ENCODE measurements at places on chromosomes 7 and 10.

DNA sequence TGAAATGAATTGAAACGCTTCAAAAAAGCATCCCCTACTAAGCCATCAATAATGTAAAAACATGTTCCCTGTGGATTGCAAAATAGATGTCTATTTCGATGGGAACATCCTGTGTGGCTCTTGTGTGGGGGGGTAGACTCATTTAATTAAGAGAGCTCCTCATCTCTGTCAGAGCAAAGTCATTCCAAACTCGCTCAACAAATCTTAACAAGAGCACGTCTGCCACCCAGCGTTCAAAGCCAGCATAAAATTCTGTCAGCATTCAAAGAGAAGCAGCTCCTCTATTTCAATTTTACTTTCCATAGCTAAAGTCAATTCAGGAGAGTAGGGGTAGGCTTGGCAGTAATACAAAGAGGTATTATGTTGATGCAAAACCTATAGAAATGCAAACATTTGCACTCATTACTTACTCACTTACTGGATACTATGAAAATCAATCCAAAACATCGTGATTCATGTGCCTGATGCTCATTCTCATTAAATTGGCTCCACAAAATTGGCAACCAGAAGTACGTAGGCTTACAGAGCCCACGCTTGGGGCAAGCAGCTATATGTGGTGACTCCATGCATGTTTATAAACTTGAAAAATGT lies 114.9 kb downstream of the IPMK start:
- no peak for DNase-seq

GRCh38 chr10:33333260-33334101 lies 986 bp downstream of the NRP1 start:
- DNase-seq = no peak

DNA sequence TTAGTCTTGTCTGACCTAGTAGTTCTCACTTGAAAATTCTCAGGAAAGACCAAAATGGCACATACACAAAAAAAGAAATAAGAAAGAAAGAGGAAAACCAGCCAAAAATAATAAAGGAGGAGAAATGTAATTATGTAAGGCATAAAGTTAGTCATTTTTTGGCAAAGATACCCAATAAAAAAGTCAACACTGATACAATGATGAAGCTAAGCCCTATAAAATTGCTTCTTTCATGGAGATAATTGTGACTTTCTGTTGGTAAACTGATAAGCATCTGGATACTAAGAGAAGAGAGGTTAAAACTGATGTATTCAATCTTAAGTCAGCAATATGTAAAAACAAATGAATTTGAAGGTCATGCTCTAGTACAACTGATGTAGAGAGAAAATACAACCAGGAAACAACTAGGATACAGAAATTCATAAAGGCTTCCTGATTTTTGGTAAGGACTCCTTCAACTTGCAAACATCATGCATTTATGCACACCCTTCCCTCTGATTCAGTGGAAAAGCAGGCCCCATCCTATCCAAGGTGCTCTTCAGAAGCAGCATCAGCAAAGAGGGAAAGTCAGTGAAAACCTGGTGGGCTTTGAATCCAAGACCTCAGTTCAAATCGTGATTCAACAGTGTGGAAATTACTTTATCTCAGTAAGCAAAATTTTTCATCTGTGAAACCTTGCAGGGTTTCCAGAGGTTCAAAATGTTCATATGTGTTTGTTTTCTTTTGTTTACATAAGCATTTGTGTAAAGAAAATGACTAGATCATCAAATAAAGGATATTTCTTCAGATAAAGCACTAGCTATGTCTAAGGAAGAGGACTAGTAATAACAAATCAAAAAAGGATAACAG lies 32.6 kb downstream of the IMMP2L start:
- no peak for DNase-seq

GRCh38 chr7:41420421-41420820 lies 282.5 kb downstream of the INHBA start:
- DNase-seq = no peak

DNA sequence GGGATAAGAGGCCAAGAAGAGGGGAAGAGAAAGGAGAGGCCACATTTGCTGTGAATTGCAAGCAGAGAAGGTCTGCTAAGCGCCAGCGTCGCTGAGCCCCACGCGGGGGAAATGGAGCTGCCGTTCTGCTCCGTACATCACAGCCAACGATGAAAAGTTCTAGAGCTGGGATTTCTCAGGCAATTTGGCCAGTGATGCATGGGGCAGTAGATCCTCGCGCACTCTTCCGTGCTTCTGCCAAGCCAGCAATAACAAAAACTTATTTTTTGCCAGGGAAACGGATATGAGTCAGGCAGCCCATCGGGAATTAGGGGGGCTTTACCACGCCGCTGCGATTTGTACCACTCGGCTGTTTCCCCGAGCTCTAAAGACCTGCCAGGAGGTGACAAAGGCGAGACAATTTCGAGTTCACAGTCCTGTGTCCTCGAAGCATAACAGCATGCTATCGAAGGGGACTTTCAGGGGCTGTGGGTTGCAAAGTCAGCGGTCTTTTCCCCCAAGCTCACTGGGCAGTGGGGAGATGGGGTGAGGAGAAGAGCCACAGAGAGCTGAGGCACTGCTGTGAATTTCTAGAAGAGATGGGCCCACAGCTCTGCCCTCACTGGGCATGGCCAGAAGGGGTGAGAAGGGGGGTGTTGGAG lies 30.0 kb upstream of the SLF2 start:
- no peak for DNase-seq

DNA sequence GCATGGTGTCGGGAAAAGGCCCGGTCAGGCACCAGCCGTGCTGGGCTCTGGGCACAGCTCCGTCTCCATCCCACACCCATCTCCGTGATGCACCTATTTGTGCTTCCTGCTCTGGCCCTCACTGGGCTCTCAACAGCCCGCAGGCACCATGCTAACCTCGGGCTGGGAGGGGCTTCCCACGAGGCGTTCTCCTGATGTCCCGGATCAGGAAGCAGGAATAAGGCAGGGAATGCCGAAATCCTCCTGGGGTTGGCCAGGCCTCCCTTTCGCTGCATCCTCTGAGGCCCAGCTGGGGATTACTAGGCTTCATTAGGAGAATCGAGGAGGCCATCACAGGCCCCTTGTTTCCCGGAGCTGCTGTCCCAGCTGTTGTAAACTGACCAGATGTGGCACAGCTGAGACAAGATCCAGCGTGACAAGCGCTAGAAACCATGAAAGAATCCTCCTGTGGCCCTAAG lies 72.0 kb downstream of the FAM53B start:
- DNase-seq = no peak

DNA sequence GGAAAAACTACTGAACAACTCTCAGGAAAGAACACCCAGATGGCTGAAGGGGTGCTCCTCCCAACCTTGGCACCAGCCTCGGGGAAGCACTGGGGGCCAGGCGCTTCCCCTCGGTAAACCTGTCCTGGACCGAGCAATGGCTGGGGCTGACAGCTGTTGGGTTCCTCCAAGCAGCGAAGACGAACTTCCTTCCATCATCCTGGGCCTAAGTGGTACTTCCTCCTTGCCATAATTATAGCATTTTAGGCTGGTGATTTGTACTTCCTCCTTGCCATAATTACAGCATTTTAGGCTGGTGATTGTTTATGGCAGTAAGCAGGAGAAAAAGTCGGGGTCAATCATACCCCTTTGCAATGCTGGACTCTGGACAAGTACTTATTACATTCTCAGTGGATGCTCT lies 69.3 kb downstream of the MYOF start:
- no peak for DNase-seq

DNA sequence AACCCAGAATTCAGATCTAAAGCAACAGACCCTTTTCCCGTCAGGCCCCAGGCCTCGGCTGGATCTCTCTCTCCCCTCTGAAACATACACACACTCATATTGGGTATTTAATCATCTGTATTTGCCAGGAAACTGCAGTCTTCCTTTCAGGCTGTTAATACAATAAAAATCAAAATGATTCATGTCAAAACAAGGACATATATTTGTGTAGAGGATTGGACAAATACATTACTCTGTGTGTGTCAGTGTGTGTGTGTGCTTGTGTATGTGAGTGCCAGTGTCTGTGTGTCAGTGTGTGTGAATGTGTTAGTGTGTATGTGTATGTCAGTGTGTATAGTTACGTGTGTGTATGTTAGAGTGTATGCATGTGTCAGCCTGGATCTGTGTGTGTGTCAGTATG lies 90.8 kb downstream of the JCAD start:
- no peak for DNase-seq

- no peak for DNase-seq
Observed at GRCh38 chr10:79270466-79271246, 76.6 kb upstream of the PPIF start.

GRCh38 chr10:93745408-93746065 lies 12.2 kb upstream of the LGI1 start:
- no peak for DNase-seq

GRCh38 chr10:128491686-128492085 lies 365.5 kb upstream of the MKI67 start:
- no peak for DNase-seq

DNA sequence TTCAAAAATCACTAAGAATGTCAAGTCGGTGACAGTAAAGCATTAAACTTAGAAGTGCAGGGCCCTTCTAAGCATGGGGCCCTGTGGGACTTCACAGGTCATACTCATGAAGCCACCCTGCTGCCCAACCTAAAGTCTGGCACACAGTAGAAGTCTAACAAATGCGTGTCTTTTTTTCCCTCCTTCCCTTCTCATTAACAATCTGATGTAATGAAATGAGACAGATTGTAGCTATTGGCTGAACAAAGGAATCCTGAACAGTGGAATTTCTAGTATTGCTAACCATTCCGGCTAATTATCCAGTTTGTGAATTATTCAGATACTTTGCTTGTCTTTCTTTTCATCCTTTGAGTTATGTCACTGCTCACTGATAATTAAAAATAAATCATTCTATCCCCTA lies 369.9 kb downstream of the WDR11 start:
- DNase-seq = no peak

DNA sequence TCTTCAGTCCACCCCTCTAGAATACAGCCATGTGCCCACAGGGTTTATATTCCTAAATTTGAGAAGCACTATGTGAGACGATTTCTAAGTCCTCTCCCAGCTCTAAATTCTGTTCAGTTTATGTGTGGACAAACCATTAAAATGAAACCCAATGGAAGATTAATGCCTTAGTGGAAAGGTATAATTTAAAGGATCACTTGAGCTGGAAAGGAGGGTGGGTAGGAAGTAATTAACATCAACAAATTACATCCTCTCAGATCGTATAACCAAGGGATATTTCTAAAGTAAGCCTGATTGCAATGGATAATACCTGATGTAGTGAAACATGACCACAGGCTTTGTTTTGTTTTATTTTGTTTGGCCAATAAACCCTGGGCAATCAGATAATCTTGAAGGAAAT lies 511.0 kb upstream of the COBL start:
- DNase-seq = no peak

GRCh38 chr7:140267381-140268226 lies 90.8 kb upstream of the KDM7A start:
- DNase-seq = no peak

- no peak for DNase-seq
Observed at GRCh38 chr7:66609176-66609575, 19.5 kb upstream of the KCTD7 start.

- DNase-seq = no peak
Observed at GRCh38 chr10:23405540-23405939, 33.3 kb upstream of the OTUD1 start.

- no peak for DNase-seq
Observed at GRCh38 chr7:106447318-106447847, 162.6 kb upstream of the NAMPT start.

DNA sequence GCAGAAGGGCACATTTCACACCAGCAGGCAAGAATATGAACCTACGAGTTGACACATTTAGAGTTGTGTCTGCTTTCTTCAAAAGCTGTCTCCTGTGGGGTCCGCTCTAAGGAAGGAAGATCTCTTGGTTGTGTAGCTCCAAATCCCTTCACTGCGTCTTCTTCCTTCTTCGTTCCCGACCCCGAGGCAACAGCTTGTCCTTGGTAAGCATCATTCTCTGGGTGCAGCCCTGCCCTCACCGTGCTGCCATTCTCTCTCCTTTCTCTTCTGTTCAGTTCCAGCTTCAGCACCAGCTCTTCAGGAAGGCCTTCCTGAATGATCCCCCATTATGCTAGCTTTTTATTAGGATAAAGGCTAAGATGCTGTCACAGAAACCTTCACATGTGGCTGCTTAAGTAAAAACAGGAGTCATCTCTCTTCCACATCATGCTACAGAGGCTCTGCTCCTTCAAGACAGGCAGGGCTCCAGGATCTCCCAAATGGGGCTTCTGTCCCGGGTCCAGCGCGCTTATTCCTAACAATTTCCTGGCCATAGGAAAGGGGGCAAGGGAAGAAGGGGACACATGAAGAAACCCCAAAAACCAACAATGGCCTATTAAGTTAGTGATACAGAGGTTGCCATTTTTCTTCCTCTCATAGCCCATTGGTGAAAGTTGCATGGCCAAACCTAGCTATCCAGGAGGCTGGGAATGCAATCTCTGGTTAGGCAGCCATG lies 52.2 kb upstream of the SHH start:
- DNase-seq = no peak

DNA sequence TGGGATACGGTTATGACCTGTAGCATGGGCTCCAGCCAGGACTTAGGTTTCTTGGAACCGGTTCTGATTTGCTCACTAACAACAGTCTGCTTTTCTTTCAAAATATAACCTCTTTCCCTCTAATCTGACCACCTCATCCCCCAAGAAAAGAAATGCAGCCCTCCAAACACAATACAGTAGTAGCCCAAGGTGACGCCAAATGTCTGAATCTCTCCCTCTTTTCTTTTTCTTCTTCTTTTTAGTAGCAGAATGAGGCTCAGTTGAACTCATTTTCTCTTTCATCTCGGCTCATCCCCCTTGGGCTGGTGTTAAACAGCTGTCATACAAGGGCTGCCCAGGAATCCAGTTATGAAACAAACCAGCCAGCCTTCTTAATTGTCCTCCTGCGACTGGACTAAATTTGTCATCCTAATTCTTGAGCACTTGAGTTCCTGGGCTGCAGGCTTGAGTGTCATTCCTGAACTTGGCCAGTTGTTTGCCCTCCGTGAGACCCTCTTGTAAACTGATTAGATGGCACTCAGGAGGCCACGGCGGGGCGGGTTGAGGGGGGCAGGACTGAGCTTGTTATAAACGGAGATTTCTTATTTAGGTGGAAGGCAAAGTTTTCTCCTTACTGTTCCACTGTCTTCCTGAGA lies 94.8 kb downstream of the SORCS3 start:
- DNase-seq = no peak

DNA sequence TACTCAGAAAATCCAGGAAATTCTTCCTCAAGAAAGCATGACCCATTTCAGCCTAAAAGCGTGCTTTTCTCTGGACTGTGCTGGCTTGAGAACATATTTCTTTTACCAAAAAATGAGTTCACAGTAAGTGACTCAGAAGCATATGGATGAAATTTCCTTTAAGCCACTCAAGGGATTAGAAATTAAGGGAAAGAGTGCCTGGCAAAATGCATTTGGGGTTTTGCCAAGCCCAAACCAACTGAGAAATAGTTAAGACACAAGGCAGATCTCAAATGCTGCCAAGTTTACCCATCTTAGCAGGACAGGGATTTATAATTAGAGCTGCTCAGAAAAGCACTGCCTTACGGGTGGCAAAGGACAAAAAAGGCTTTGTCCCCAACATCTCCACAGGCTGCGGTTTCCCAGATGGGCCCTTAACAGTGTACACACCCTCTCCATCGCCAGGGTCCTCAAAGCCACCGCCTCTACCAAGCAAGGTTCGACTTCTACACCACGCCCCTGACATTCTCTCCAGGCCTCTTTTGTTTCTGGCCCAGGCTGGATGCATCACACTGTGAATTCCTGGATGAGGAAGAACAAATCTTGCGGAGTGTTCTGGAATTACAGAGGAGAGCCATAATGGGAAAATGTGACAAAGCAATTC lies 30.1 kb upstream of the CDHR3 start:
- DNase-seq = no peak

GRCh38 chr7:35467456-35467978 lies 213.6 kb upstream of the TBX20 start:
- no peak for DNase-seq

GRCh38 chr10:60041489-60042133 lies 135.3 kb upstream of the CCDC6 start:
- no peak for DNase-seq

Measured in effector CD4-positive, alpha-beta T cell (primary cell).